ENCODE measurements at places on chromosomes 12 and 14.

DNA sequence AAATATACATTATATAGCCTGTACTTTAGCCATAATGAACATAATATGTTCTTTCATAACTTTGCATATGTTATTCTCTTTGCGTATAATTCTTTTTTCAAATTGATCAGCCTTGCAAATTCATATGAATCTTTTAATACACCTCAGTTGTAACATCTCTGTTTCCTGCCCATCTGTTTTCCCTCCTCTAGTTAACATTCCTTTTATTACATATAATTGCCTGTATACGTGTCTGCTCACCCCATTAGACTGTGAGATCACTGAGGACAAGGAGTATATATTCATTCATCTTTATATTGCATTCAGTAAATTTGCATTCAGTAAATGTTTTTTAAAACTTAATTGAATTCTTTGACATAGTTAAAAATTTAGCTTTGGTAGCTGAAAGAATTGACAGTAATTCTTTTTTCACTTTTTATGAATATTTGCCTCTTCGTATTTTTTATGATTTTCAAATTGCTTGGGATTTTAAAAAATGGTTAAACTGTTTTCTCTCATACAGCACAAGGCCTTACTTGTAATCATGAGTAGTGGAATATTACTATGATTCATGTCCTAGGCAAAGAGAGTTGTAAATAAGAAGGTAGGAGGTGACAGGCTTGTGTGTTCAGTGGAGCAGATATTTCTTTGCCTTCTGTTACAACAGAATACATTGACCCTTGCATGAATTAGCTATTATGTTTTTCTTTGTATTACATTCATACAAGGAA is 32.8 kb upstream of the KLHL42 start:
- no peak for DNase-seq

DNA sequence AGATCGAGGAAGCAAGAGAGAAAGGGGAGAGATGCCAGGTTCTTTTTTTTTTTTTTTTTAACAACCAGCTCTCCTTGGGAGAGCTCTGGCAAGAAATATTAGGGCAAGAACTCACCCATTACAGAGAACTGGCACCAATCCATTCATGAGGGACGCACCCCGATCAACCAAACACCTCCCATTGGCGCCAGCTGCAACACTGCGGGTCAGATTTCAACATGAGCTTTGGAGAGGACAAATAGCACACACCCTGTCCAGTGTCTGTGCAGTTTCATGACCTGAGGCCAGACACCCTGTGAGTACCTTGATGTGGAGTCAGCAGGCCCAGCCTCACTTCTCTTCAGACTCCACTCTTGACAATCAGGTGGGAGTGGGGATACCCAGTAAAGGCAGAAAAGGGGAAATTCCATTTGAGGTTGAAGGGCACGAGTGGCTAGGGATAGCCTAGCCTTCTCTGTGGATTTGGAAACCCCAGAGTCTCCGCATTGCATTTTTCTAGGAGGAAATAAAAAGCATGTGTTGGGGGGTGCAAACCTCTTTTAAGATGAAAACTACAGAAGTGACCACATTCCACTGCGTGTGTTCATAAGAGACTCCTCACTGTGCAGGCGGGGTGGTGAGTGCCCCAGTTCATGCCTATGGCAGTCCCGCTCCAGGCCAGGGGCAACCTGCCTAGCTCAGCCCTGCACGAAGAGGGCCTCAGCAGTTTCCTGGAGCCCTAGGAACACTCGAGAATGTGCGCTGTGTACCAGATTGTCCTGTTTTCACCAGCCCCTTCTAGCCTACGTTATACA is 42.4 kb upstream of the GPATCH2L start:
- no peak for DNase-seq

DNA sequence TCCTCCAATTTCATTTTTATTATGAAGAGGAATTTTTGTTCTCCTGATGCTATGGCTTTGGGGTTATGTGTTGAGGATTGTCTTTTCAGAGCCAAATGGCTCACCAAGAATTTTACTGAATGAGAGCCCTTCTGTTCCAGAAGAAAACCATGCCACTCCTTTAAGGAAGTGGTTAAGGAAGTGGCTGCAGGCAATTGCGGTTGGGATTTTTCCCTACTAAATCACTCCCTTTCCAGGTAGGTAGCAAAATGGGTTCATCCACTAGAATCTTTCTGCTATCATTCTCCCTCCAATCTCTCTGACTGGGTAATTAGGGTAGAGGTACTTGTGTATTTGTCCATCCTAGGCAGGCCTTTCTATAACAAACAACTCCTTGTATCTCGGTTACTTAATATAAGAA is 163.1 kb downstream of the TTC8 start:
- no peak for DNase-seq

GRCh38 chr12:24197532-24197931 is 248.1 kb upstream of the SOX5 start:
- no peak for DNase-seq

DNA sequence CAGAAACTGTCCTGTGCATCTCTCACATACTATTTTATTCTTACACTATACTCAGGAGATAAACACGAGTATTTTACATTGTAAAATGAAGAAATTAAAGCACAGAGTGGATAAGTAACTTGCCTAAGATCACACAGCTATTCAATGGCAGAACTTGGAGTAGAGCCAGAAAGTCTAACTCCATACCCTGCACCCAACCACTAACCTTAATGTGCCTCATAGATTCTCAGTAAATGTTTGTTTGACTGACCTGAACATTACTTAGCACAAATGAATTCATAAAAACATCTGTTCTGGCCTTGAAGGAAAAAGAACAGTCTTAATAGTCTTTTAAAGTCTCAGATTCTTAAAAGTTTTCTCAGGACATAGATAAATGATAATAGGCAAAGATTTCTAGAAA is 83.5 kb upstream of the OVCH1 start:
- DNase-seq: no peak

DNA sequence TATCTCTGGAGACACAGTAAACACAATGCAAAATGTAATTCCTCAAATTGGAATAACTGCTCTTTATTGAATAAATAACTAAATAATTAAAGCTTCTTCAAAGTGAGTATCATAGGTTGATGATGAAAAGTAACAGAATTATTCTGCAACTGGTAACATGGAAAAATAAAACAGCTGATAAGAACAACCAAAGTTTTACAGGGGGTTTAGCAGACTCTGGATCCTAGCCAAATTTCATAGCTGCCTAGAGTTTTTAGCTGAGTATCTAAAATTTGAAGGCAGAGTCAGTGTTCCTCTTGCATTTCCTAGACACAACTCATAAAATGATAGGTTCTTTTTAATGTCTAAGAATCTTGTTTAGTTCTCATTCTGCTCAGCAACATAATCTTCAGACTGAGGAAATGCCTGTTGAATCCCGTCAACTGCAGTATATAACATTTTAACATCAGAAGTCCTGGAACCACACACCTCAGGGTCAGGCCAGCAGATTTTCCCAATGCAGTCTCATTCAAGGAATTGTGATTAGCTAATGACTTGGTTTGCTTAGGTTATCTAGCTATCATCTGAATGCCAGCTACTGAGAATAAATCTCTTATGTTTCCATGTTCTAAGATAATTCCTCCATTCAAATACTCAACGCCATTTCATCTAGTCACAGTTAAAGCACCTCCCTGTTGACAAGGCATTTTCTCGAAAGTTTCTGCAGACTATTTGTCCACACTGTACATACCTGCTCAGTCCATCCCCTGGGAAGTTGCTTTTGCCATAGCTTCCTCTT is 411.6 kb downstream of the BCAT1 start:
- no peak for DNase-seq

DNA sequence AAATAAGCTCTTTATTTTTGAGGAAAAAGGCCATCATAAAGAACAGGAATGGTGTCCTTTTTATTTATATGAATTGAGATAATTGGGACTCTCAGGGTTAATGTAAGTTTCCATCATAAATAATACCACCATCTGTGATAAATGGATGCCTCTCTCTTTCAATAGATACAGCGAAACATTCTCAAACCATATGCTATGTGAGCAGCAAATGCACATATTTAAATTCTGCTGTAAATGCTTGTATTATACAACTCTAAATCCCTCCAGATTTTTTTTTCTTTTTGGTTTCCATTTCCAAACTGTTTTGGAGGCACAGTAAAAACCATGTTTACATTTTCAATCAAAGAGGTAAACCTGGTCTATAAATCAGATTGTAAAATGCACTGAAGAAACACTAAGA is 132.3 kb downstream of the TMEM132C start:
- DNase-seq: no peak

- no peak for DNase-seq
Measured at GRCh38 chr14:94145902-94146527, 16.6 kb upstream of the IFI27L2 start.

GRCh38 chr12:34342048-34342447 is 319.8 kb downstream of the ALG10 start:
- DNase-seq: no peak

DNA sequence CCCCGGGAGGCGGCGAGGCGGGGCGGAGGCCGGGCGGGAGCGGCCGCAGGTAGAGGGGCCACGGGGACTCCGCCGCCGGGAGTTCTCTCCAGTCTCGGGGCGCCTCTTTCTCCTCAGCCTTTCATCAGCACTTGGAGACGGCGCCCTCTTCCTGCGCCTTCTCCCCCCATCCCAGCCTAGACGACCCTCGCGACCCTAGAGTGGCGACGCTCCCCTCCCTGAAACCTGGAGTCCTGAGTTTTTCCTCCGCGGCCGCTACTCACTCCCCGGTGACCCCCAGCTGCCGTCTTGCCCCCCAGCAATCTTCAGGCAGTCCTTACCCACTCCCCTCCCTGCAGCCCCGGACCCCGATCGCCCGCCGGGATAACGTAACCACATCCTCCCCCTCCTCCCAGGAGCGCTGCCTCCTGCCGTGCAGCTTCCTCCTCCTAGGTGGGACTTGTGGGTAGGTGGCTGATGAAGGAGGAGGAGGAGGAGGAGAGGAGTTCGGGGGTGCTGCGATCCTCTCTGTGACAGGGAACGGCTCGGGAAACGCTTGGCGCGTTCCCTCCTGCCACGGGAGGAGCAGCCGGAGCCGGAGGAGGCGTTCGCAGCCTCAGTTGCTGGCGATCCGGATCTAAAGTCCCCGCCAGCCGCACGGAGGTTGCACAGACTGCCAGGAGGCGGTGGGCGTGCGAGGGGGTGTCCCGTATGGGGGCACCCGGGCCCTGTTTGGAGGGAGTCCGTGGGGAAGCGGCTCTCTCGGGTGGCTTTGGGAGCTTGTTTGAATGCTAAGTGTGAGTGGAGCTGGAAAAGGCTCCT is 891 bp downstream of the PLEKHA5 start:
- DNase-seq: no peak

- DNase-seq: no peak
Measured at GRCh38 chr14:45838597-45838996, 585.6 kb upstream of the MIS18BP1 start.

- no peak for DNase-seq
Measured at GRCh38 chr14:58638231-58639197, 752 bp downstream of the DACT1 start.

DNA sequence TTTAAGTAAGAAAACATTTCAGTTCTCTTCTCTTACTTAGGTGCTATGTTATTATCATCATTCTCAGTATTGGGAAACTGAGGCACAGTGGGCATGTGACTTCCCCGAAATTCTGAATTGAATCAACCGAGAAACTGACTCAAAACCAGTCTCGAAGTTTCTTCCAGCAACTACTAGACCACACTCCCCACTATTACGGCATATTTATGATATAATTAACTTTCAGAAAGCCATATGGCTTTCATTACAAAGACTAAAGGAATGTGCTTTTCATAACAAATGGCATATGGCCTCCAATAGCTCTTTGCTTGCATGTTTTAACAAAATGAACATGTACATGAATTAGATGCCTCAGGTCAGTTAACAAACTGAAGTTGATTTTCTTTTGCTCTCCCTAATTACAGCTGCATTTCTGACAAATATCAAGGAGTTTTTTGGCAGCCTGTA is 182.9 kb upstream of the SLC38A2 start:
- DNase-seq: no peak

GRCh38 chr12:105451211-105451610 is 120.7 kb downstream of the C12orf75 start:
- DNase-seq: no peak

GRCh38 chr12:11769723-11770514 is 120.4 kb downstream of the ETV6 start:
- DNase-seq: no peak

DNA sequence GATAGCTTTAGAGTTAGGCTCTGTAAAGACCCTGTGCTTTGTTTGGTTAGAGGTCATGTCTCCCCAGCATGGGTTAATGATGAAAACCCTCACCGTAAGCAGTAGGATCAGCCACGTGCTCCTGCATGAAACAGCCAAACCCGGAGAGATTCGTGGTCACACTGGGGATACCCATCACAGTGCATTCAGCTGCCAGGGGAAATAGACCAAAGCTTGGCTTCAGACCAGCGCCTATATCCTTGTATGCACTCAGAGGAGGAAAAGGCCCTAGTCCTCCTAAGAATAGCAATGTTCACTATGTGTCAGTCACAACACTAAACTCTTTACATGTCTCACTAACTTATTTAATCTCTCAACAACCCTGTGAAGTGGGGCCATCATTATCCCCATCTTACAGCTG is 16.3 kb downstream of the SPX start:
- no peak for DNase-seq

DNA sequence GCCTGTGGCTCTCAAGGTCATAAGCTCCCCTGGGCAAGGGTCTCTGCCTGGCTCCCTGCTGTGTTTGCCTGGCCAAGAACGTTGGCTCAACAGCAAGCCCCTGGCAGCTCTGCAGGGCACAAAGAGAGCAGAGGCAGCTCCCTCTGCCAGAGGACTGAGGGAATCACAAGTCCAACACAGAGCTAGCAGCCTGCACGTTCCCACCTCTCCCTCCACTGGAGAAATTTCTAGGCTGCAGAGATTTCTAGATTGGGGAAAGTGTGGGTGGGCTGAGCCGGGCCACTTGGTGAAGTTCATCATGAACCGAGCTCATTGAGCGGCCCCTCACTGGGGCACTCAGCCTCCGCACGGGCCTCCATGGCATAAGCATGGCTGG is 19.8 kb downstream of the ZFYVE21 start:
- no peak for DNase-seq

GRCh38 chr12:75722714-75723200 is 211.3 kb upstream of the KRR1 start:
- no peak for DNase-seq

DNA sequence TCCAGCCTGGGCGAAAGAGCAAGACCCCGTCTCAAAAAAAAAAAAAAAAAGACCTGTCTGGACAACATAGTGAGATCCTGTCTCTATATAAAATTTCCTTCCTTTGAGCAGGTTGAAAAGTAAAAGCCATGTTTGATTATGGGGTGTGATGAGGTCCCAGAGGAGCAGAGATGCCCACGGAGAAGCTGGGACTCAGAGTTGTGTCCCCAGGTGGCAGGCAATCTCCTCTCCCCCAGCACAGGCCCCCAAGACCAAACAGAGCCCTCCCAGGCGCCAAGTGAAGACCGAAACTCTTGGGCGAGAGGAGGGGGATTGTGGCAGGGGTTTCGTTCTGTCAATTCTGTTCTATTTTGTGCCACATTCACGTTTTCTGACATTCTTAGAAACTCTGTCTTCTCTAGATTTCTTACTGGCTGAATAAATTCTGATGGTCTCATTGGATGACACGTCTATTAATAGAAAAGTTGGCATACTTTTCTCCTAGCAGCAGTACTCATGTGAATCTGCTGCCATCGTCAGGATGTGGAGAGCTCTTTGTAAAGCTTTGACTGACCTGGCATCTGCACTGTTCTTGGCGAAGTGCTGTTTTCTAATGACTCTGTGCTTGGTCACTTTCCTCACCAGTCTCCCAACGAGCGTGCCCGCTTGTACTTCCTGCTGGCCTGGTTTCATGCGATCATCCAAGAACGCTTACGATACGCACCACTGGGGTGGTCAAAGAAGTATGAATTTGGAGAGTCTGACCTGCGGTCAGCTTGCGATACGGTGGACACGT is 43.4 kb downstream of the HSP90AA1 start:
- no peak for DNase-seq

- DNase-seq: no peak
Measured at GRCh38 chr14:102824832-102825231, 47.6 kb downstream of the TRAF3 start.
